ENCODE measurements at places on chromosomes 12 and 14. TPM values are rescaled to one million over a fixed set of nuclear protein-coding genes. Genes with fewer than 3 reads are reported as not detected.
A peak's percentile ranks its signal among the peaks of the same experiment; 100 is the strongest.

GLTP gene
- total RNA-seq, result 44.3 TPM

DAO gene
- not detected for total RNA-seq

OASL gene
- total RNA-seq, result 110 TPM

RND1 gene
- not detected for total RNA-seq

SLC7A7 gene
- 3.6 TPM for total RNA-seq

POTEM gene
- not detected for total RNA-seq

SLC35F4 gene
- total RNA-seq, result not detected

DHH gene
- not detected for total RNA-seq

LRRIQ1 gene
- not detected for total RNA-seq

KRT6C gene
- not detected for total RNA-seq

DNA sequence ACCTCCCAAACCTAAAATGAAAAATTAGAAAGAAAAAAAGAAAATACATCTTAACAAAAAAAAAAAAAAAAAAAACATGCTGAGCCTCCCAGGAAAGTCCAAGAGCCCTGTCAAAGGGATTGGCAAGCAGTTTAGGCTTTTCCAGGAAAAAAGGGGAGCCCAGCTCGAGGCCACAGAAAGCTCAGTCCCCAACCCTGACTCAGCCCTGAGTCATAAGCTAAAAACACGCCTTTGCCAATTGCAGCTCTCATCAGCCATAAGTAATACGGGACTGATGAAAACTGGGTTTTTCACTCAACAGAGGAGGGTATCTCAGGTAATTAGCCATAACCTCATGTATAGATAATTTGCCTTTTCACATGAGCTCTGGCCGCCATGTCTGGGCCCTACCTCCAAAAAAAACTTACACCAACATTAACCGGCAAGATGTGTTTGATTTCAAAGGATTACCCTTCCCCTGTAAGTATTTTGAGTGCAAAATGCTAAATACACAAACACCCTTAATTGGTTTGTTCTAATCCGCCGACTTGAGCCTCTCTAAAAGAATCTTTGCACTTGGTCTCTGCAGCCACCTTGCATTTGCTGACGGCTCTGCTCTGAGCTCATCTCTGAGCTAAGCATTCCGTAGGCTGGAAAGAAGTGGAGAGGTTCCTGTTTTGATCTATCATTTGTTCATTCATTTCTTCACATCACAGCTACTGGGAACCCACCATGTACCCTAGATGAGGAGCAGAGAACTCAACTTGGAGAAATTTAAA, 319.2 kb downstream of the BCL11B start:
- peak; percentile 81 for DNase-seq

DNA sequence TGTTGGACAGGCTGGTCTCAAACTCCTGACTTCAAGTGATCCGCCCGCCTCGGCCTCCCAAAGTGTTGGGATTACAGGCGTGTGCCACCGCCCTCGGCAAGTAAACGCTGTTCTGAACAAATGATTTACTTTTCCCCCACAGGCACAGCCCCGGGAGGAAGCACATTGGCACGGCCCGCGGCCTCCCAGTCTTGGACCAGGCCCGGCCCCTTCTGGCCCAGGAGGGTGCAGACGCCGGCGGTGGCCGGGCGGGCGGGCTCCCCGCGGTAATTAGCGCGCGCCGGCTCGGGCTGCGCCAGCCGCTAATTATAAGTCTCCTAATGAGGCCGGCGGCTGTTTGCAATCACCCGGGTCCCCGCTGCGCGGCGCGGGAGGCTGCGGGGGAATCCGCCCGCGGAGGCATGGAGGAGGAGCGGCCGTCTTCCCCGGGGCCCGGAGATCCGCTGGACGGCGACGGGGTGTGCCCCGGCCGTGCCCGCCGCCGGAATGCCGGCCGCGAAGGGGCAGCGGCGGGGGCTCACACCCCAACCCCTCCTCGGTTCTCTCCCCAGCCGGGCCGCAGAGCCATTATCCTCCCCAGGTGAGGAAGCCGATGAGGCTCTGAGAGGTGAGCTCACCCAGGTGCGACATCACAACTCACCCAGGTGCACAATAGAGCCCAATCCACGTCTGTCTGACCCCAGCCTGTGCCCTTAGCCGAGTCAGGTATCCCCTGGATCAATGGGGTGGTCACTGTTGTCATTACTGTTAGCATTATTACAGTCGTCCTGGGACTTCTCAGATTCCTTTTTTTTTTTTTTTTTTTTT, 3.3 kb upstream of the POP5 start:
- peak; percentile 32 for DNase-seq

GRCh38 chr12:57319678-57320469, 68.9 kb upstream of the STAC3 start:
- no peak for DNase-seq

DNA sequence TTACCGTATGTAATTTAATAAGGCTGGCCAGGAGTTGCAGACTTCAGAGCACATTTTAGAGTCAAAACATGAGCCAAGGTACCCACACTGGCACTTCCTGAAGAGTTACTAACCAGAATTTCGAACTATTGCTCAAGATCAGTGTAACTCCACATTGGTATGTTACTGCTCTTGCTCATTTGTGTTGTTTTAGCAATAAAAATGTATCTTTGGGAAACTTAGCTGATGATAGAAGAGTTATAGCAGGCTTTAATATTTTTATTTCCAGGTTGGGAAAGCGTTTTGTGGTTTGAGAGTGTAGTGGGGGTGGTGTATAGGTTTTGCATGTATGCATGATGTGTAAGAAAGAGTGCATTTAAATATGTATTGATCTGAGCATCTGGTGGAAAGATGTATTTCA, 96.6 kb downstream of the SCN8A start:
- DNase-seq, result peak; percentile 4

GRCh38 chr14:26719514-26719913, 121.7 kb upstream of the NOVA1 start:
- DNase-seq, result no peak

DNA sequence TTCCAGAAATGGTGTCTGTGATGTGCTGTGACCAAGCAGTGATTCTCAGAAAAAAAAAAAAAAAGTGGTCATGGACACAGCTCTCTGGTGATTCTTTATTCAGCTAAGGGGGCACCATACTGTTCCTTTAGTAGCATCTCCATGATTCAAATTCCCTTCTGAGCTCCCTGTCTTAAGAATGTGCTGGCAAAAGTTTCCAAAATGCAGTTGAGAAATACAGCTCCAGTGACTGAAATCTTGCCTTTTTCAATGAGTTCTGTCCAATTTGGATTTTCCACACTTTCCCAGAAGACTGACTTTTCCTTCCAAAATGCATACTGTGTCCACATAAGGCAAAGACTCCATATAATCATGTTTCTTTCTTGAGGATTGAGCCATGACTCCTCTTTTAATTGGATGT, 24.3 kb upstream of the CPM start:
- DNase-seq, result no peak

- peak; percentile 83 for DNase-seq
These were observed 85.3 kb downstream of the SLC25A47 start for GRCh38 chr14:100408350-100409002.

- no peak for DNase-seq
These were observed 57.2 kb downstream of the SYNE2 start for GRCh38 chr14:63909984-63910383.

GRCh38 chr14:92969871-92970270, 46.9 kb downstream of the CHGA start:
- no peak for DNase-seq

GRCh38 chr12:89506050-89506449, 18.5 kb downstream of the GALNT4 start:
- no peak for DNase-seq

GRCh38 chr12:6211421-6211869, 11.2 kb downstream of the CD9 start:
- peak; percentile 78 for DNase-seq

- no peak for DNase-seq
These were observed 138.5 kb downstream of the ANO6 start for GRCh38 chr12:45354399-45354798.

DNA sequence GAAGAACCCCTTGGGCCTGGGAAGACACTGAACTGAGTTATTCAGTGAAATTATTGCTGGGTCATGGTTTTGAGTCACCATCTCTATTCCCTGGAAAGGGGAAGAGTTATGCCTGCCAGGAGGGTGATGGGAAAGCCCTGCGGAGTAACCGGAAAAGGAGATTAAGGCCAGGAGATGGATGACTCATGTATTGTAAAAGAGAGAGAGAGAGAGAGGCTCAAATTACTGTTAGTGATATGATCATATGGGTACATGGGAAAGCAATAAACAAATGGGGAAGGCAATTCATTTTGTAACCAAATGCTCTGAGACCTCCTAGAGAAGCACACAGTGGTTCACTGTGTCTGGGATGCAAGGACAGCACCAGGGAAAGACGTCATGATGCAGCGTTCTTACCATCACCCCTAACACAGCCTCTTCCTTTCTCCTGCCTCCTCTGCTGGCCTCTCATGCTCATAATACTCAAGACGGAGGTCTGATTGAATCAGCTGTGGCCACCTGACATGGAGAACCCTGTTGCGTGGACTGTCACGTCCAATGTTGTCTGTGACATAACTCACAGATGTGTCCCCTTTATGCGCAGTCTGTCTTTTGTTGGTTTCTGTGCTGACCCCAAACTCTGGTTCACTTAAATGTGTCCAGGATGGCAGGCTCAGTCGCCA, 243.7 kb downstream of the TMEM132D start:
- DNase-seq, result peak; percentile 46

GRCh38 chr14:44339862-44340261, 167.2 kb downstream of the FSCB start:
- no peak for DNase-seq

DNA sequence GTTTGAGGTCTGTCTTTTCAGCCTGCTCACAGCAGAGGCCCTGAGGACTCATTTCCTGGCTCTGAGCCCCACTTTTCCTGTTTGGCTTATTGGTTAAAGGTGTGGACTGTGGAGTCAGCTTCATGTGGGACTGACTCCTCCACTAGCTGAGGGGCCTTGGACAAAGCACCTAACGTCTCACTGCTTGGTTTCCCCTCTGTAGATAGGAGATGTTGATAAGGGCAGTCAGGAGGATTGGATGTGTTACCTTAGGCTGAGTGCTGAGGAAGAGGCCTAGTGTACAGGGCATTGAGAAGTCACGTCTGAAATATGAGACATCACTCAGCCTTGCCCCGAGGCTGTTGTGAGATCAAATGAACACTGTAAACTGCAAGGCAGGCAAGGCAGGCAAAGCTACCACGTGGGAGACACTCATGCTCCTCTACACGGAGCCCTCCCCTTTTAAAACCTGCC, 27.1 kb upstream of the TCL1A start:
- peak; percentile 72 for DNase-seq

- DNase-seq, result peak; percentile 58
These were observed 3.6 kb upstream of the SLC7A8 start for GRCh38 chr14:23186913-23187654.

DNA sequence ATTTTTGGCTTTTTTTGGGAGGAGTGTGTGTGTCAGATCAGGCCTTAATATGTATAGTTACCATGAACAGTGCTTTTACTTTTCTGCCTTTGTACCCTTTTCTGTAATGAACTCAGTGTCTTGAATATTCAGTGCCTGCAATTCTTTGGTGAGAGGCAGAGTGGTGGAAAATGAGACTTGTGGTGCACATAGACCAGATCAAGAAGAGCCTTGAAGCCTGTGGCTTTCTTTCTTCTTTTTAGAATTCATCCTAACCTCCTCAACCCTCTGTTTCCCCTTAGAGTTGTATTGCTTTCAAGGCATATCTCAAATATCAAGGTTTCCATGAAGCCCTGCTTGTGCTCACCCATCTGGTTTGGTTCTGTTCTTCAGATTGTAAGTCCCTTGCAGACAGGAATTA, 2.6 kb downstream of the YLPM1 start:
- no peak for DNase-seq
